Stomach (tissue), 19 donors: ENCODE measurements at places on chromosomes 5 and 9. TPM values are rescaled to one million over a fixed set of nuclear protein-coding genes. Genes with fewer than 3 reads are reported as not detected.

Gene INIP
- 13.4 TPM for total RNA-seq

- DNase-seq, result no peak
Observed at GRCh38 chr9:115395511-115396021, 277.6 kb upstream of the TNC start.

- DNase-seq, result peak; percentile 81
Observed at GRCh38 chr9:92947268-92948037, at the start of gene FGD3. Gene FGD3, plus strand, starts transcription at chr9:92947523. Its CDS starts 28,734 bp downstream, at chr9:92976257.

DNA sequence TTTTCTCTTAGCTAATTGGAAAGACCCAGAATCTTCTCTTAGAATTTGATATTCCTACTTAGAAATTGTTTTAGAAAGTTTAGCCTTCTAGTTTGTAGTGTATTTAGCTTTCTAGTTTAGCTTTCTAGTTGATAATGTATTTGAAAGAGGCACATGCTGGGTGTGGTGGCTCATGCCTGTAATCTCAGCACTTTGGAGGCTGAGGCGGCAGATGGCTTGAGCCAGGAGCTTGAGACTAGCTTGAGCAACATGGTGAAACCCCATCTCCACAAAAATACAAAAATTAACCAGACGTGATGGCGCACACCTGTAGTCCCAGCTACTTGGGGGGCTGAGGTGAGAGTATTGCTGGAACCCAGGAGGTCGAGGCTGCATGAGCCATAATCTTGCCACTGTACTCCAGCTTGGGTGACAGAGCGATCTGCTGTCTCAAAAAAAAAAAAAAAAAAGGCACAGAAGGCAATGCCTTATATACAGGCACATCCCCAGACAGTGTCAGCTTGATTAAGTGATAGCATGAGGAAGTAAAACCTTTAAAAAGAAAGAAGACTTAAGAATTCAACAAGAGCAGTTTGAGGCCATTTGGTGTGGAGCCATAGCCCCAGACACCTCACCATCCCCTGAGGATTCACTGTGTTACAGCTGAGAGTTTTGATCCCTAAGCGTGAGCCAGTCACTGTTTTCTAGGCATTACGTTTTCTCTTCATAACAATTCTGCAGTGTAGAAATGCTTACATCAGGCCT is 34.6 kb downstream of the ZSWIM6 start:
- no peak for DNase-seq

Gene LRRC14B
- 0.37 TPM for total RNA-seq

Gene LIX1
- total RNA-seq, result 1.3 TPM

Gene GRXCR2
- not detected for total RNA-seq

Gene GRK6
- total RNA-seq, result 16.4 TPM

DNA sequence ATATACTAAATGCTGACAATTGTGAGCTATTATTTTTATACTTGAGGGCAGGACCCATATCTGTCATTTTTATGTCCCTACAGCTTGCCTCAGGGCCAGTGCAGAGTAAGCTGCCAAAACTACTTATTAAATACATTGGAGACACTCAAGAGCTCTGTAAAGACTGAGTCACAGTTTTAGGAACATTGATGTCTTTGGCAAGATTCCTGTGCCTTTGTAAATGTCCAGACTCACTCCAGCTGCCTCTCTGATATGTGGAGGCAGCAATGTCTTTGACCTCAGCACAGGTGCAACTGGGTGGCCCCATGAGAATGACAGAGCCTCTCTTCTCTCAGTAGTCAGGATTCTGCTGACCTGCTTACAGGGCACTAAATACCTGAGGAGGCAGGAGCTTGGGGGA is 363.2 kb downstream of the OSTF1 start:
- DNase-seq, result no peak

Gene LVRN
- not detected for total RNA-seq

- no peak for DNase-seq
Observed at GRCh38 chr5:554284-554988, 30.2 kb upstream of the SLC9A3 start.

Gene PCDHB13
- total RNA-seq, result 3.1 TPM

GRCh38 chr9:125544988-125545651 is 161.9 kb downstream of the MAPKAP1 start:
- DNase-seq, result peak; percentile 88
